ENCODE measurements at places on chromosomes 7 and 10. TPM values are rescaled to one million over a fixed set of nuclear protein-coding genes. Genes with fewer than 3 reads are reported as not detected.

The ACHE gene
- total RNA-seq: 2.8 TPM

The CFTR gene
- total RNA-seq: not detected

The C7orf57 gene
- total RNA-seq: 0.18 TPM

The CSTF2T gene
- total RNA-seq: 16.1 TPM

The ERLIN1 gene
- total RNA-seq: 50.0 TPM

The SPDYE11 gene
- not detected for total RNA-seq

The SRGN gene
- 101 TPM for total RNA-seq

The ANKRD2 gene
- total RNA-seq: 4.4 TPM

The CLEC2L gene
- total RNA-seq: 0.44 TPM

The STRIP2 gene
- 9.8 TPM for total RNA-seq

The FAM13C gene
- total RNA-seq: 0.05 TPM

The HMX3 gene
- not detected for total RNA-seq

The BTBD16 gene
- total RNA-seq: 1.7 TPM

The TLX1 gene
- total RNA-seq: not detected

The DKK1 gene
- 445 TPM for total RNA-seq

The RHOBTB1 gene
- total RNA-seq: 11.0 TPM

The MMRN2 gene
- total RNA-seq: 1.2 TPM

The NAT16 gene
- 0.06 TPM for total RNA-seq

The PPP1R9A gene
- 3.8 TPM for total RNA-seq

The CLCN1 gene
- not detected for total RNA-seq

The GJD4 gene
- not detected for total RNA-seq

The NPTX2 gene
- total RNA-seq: 0.13 TPM

The MBL2 gene
- not detected for total RNA-seq

The SLC29A4 gene
- total RNA-seq: 8.9 TPM

The MORN4 gene
- total RNA-seq: 6.7 TPM

The SFXN3 gene
- total RNA-seq: 38.1 TPM

The VWDE gene
- 0.76 TPM for total RNA-seq

The STOX1 gene
- 0.65 TPM for total RNA-seq

The LEP gene
- not detected for total RNA-seq

The TRPV5 gene
- not detected for total RNA-seq

The CNTNAP2 gene
- not detected for total RNA-seq

The TMEM270 gene
- total RNA-seq: not detected

The C7orf33 gene
- not detected for total RNA-seq

The HOXA4 gene
- 1.2 TPM for total RNA-seq

The PON2 gene
- 385 TPM for total RNA-seq

The ITIH5 gene
- 0.12 TPM for total RNA-seq

The LIPM gene
- total RNA-seq: not detected

The RFC2 gene
- 60.7 TPM for total RNA-seq
